ENCODE measurements at places on chromosomes 5 and 9. TPM values are rescaled to one million over a fixed set of nuclear protein-coding genes. Genes with fewer than 3 reads are reported as not detected.

SLC1A1 gene
- 7.1 TPM for total RNA-seq

DNA sequence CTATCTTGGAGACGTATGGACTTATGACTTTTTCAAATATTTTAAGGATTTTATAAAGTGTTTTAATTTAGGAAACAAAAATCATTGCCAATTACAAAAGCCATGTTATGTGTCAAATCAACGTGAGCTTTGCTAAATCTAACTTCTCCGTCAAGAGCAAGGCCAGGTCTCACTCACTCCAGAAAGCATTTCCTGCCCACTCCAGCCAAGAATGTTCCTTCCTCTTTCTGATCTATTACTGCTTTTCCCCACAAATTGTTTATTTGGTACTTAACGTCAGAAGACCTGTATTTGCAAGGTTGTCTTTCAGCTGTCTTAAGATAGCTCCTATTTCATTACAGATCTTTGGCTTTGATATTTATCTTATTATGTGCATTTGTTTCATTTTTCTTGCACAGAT lies 193.5 kb upstream of the HAPLN1 start:
- no peaks in the 10 kb centered on the region for H3K27me3 ChIP-seq
- no peaks in the 10 kb centered on the region for H3K36me3 ChIP-seq
- no peak overlapping the region for H3K4me3 ChIP-seq
- no peak for DNase-seq

GRCh38 chr5:116645627-116646026 lies 71.0 kb upstream of the SEMA6A start:
- no peaks in the 10 kb centered on the region for H3K36me3 ChIP-seq
- H3K27me3 ChIP-seq, result no peaks in the 10 kb centered on the region
- H3K27ac ChIP-seq, result no peak overlapping the region
- H3K4me3 ChIP-seq, result no peak overlapping the region
- DNase-seq, result no peak

- no peak within 1 kb of the TSS for H3K27ac ChIP-seq
- DNase-seq, result peak; percentile 70
- no peaks in the 10 kb centered on the region for H3K36me3 ChIP-seq
- H3K4me1 ChIP-seq, result no peaks in the 10 kb centered on the region
Observed at GRCh38 chr9:21031091-21031807, at the start of gene HACD4. TSS of gene HACD4 (minus strand) at chr9:21031640. CDS start at chr9:21031590, 50 bp downstream.

DNA sequence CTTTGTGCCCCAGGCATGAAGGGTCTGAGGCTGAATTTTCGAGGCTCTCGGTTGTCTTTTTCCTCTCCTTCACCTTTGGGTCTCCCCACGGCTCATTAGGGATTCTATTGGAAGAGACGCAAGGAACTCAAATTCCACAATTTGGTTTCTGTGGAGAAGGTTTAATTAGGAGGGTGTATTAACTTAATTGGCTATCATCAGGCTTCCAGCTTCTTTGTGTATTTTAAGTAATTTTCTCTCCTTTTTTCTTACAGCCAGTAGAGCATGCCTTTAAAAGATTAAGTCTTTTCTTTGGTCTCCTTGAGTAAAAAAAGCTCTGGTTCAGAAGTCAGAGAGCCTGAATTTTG lies 115.4 kb downstream of the PDZD2 start:
- H3K27ac ChIP-seq, result no peak overlapping the region
- peaks cover 45% of the 10 kb centered on the region for H3K4me1 ChIP-seq
- DNase-seq, result no peak
- peaks cover 83% of the 10 kb centered on the region for H3K27me3 ChIP-seq
- no peak overlapping the region for H3K4me3 ChIP-seq
- no peaks in the 10 kb centered on the region for H3K36me3 ChIP-seq

DNA sequence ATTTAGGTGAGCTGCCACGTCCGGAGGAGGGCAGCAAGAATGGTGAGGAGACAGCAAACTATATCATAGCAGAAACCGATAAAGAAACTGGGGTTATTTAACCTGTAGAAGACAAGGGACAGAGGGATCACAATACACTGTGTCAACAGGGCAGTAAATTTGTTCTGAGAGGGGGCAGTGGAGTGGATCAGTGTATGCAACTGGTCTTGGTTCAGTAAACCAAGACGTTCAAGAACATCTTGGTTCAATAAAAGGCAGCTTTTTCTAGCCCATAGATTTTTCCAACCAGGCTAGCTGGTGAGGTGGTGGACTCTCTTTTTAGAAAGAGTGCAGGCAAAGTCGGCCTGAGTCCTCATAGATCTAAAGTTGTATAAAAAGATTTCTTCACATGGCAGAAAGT lies 55.3 kb downstream of the PLAC8L1 start:
- peaks cover 2% of the 10 kb centered on the region for H3K4me1 ChIP-seq
- no peak overlapping the region for H3K27ac ChIP-seq
- no peak overlapping the region for H3K4me3 ChIP-seq
- H3K36me3 ChIP-seq, result no peaks in the 10 kb centered on the region

- H3K27me3 ChIP-seq, result no peaks in the 10 kb centered on the region
- no peaks in the 10 kb centered on the region for H3K4me1 ChIP-seq
- no peak overlapping the region for H3K4me3 ChIP-seq
- no peak overlapping the region for H3K27ac ChIP-seq
- no peaks in the 10 kb centered on the region for H3K36me3 ChIP-seq
Observed at GRCh38 chr5:136001466-136001981, 27.3 kb upstream of the TGFBI start.

IL5 gene
- not detected for total RNA-seq

ATP6V0E1 gene
- total RNA-seq, result 77.1 TPM
